ENCODE measurements at places on chromosomes 6 and 20.

GRCh38 chr6:68233623-68234022 is 401.5 kb upstream of the ADGRB3 start:
- DNase-seq, result no peak

DNA sequence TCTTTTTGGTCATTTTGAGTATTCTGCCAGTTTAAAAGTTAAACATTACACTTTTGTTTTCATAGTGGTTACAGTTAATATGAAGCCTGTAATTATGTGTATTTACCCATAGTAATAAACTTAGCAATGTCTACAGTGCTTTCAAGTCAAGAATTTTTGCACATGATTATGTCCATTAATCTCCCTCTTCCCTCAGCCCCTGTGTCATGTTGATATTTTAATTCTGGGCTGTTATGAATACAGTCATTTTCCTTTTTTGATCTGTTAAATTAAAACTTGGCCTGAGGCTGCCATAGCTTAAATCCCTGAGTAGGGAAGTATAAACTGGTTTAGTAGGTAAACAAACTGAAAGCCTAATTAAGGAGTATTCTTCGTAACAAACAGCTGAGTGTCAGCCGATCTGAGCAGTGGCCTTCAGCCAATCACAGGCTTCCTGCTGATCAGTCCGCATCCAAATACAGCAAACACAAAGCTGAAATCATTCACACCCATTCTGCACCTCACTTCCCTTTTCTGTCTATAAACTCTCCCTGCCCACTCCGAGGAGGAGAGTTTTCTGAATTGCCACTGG is 9.5 kb upstream of the SFT2D1 start:
- DNase-seq, result no peak

DNA sequence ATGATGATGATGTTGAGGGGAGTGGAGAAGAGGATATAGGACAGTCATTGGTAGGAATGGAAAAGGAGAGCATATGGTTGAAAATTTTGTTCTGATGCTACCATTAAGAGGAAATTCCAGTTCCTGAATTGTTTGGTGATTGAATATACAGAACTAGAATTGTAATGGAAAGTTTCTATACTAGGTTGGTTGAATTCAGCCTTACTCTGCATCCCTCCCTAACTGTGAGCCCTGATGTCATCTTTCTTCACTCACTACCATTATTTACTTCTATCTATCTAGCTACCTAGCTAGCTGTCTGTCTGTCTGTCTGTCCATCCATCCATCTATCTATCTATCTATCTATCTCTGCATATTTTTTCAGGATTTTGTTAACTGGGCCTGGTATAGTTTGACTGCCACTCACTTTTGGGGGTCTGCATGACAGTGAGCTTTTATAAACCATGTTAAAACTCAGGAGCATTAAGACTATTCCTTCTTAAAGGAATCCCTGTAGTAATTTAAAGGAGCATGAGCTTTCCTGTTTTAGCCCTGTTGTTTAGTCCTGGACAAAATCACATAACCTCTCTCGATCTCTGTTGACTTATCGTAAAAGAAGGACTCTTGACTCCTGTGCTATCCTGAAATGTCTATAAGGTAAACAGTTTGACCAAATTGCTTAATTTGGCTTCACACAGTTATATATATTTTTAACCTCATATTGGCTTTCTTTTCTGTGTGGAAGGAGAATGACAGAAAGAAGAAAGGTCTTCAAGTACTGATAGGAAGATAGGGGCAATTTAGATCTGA is 71.4 kb downstream of the AKAP7 start:
- DNase-seq, result no peak

- DNase-seq, result no peak
Measured at GRCh38 chr6:35489066-35489465, 7.8 kb downstream of the TEAD3 start.

- no peak for DNase-seq
Measured at GRCh38 chr6:108476847-108477430, 83.8 kb upstream of the FOXO3 start.
